ENCODE measurements at places on chromosomes 4 and X.

- no peak for DNase-seq
These were observed 4.2 kb downstream of the CPEB2 start for GRCh38 chr4:15006416-15007024.

DNA sequence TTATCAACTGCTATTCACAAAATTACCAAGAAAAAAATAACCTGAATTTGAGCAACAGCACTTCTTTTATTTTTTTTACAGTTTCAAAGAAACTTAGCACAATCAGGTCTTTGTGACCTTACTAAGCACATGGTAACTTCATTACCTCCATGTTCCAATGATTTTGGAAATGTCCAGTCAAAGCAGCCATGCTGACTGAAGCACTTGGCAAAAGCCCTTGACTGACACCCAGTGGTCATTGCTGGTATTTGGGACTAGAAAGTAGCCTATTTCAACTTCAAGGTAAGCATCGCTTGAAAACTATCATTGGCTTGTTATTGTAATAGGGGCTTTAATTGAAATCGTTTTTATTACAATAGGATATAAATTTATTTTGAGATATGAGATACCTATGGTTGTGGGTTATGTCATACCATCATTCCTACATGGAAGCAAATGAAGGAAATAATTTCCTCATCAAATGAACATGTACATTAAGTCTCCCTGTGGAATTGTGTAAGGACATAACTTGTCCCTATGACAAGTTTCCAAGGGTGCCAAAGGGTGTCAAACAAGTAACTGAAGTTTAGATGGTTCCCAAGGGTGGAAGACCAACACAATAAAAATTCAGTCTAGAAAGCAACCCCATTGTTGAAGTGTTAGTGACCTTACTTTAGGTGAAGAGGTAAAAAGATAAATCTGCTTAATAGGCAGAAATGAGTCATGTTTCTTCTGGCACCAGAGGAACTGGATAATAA, 15.2 kb upstream of the ANXA10 start:
- DNase-seq = peak; percentile 27

DNA sequence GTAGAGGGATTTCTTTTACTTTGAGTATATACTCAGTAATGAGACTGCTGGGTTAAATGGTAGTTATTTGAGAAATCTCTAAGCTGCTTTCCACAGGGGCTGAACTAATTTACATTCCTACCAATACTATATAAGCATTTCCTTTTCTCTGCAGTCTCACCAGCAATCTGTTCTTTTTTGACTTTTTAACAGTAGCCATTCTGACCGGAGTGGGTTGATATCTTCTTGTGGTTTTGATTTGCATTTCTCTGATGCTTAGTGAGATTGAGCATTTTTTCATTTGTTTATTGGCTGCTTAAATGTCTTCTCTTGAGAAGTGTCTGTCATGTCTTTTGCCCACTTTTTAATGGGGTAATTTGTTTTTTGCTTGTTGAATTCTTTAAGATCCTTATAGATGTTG, 43.3 kb downstream of the SPCS3 start:
- no peak for DNase-seq

DNA sequence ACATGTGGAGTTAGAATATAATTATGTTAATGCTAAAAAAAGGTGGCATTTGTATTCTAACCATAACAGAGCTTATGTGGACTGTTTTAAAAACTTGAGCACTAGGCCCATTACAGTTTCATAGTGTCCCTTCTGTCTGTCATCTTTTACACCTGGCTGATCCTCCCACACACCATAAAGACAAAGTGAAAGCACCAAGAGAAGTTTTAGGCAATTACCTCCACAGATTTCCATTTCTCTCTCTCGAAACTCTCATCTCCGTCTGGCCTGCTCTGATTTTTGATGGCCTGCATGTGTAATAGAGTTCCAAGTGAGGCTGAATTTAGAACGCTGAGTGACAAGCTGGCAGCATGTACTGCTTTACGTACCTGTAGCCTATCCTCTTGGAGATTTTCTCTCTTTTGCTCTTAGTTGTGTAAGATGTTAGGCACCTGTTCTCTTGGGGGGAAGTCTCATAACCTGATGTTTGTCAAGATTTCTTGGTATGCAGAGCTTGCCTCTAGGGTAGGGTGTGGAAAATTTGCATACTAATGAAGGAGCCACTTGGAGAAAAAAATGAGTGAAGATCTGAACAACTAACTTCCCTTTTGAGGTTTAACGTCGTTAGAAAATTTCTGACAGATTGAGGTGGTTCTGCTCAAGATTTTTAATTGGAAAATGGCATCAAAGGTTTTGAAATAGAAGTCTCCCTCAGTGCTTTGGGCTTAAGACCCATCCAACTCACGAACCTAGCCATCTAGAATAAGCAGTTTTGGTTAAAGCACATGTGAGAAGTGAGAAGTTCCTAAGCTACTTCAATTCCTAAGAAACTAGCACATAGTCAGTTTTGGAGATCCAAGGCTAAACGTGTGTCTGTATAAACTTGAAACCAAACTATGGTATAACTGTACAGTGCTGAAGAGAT, 57.6 kb upstream of the RAP1GDS1 start:
- DNase-seq = no peak

GRCh38 chr4:132660181-132660580, 488.9 kb upstream of the PCDH10 start:
- DNase-seq = no peak

DNA sequence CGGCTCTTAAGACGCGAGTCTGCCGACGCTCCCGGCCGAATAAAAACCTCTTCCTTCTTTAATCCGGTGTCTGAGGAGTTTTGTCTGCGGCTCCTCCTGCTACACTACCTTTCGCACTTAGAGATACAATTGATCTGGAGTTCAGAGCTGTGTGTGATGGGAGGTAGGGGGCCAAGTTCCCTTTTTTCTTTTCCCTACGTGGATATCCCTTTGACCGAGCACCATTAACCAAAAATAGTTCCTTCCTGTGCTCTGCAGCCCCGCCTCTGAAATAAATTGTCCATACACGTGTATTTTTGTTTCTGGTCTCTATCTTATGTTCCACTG, 555 bp upstream of the PGM2 start:
- no peak for DNase-seq

GRCh38 chr4:5923376-5923775, 30.5 kb upstream of the CRMP1 start:
- DNase-seq = no peak

GRCh38 chr4:16992566-16993225, 94.3 kb upstream of the LDB2 start:
- DNase-seq = no peak

DNA sequence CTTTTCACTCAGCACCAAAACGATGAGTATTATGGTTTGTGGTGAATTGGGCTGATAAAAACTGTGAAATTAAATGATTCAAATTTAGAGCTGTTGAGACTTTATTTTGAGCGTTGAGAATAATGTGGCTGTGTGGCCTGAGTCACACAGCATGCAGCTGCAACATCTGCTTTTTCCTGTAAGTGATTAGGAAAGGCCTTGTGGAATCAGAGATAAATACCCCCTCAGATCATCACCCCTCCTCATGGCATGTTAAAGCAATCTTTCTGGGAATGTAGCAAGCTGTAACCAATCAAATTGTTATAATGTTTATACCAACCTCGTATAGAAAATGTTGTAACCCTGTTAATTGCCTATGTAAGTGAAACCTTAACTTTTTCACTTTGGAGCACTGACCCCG, 90.0 kb upstream of the GRPR start:
- no peak for DNase-seq

- DNase-seq = no peak
These were observed 20.9 kb upstream of the S100G start for GRCh38 chrX:16628946-16629595.

DNA sequence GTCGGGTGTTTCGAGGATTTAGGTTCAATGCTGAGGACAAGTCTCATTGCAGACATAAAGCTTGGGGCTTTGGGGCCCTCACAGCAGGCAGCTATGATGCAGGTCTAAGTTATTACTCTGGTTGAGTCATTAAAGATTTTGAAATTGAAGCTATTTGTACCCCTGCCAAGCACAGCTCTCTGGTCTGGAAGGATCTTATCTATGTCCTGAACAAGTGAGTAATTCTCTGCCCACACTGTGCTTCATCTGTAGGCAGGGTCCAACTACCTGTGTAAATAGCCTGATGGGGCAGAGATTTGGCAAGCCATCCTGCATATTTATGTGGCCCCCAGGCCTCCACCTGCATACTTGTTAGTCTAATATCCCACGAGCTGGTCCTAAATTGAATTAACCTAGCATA, 41.4 kb upstream of the MAGEA4 start:
- no peak for DNase-seq

- DNase-seq = no peak
These were observed 235.3 kb downstream of the GPAT3 start for GRCh38 chr4:83771113-83771705.

GRCh38 chrX:2638279-2638678, 52.8 kb upstream of the CD99 start:
- no peak for DNase-seq

DNA sequence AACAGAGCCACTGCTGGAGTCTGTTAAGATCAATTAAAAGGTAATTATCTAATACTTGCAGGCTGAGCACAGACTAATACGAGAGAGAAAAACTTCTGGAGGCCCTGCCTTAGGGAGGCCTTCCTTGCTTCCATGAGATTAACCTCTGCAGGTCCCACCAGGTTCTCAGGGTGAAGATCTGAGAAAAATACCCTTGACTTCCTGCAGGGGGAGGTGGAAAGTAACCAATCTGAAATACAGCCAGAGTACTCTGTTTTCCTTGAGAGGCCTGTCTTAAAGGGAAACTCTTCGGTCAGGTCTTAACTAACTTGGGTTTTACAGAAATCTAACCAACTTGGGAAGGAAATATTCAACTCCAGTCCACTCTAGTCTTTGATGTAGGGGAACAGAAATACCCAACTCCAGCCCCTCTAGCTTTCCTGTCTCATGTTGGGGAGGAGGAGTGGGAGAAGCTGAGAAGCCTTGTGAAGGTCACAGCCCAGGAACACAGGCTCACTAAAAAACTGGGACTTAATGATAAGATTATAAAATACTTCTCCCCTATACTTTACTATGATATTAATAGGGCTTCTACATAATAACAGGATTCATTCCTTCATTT, 77.1 kb downstream of the TBCK start:
- peak; percentile 6 for DNase-seq

GRCh38 chr4:1537410-1538095, 131.3 kb upstream of the NKX1-1 start:
- DNase-seq = no peak

- DNase-seq = no peak
These were observed 74.5 kb upstream of the AFAP1 start for GRCh38 chr4:8013976-8014726.

- no peak for DNase-seq
These were observed 179.9 kb downstream of the GABRG1 start for GRCh38 chr4:45944000-45944399.

Measured in NCI-H748 treated with DMSO at 0.1 percent for 48 hours (cell line).